ENCODE measurements at places on chromosomes 11 and 22. TPM values are rescaled to one million over a fixed set of nuclear protein-coding genes. Genes with fewer than 3 reads are reported as not detected.

The CNIH2 gene
- total RNA-seq: 0.88 TPM

The MAPK1 gene
- 43.9 TPM for total RNA-seq

The GRM5 gene
- not detected for total RNA-seq

The CHRNA10 gene
- 1.9 TPM for total RNA-seq

The MAPK12 gene
- 22.9 TPM for total RNA-seq

The PEX26 gene
- 11.3 TPM for total RNA-seq

The GRIK4 gene
- total RNA-seq: not detected

The ALDH3B1 gene
- 128 TPM for total RNA-seq

The YDJC gene
- 27.4 TPM for total RNA-seq

The OR10A2 gene
- not detected for total RNA-seq

The KCNK7 gene
- total RNA-seq: 0.22 TPM

The LRRC74B gene
- total RNA-seq: not detected

The RAG2 gene
- total RNA-seq: not detected

The IL10RA gene
- 0.06 TPM for total RNA-seq

The OR4C15 gene
- total RNA-seq: not detected

The MPZL2 gene
- total RNA-seq: 0.20 TPM

The LSP1 gene
- total RNA-seq: 2.7 TPM

The CTSW gene
- total RNA-seq: not detected

The INS gene
- total RNA-seq: not detected

The SERPIND1 gene
- not detected for total RNA-seq

The DPP3 gene
- total RNA-seq: 55.6 TPM

The CRACR2B gene
- total RNA-seq: 4.7 TPM

The WBP2NL gene
- total RNA-seq: not detected

The TMPRSS5 gene
- total RNA-seq: 0.09 TPM

The FOLH1 gene
- total RNA-seq: not detected

The ALX4 gene
- total RNA-seq: 4.0 TPM

The CASP5 gene
- not detected for total RNA-seq

The KCNJ11 gene
- 0.90 TPM for total RNA-seq

The SULT4A1 gene
- total RNA-seq: not detected

The TPCN2 gene
- 9.5 TPM for total RNA-seq

The SLCO2B1 gene
- 3.3 TPM for total RNA-seq

The CRYBB2 gene
- total RNA-seq: not detected

The THRSP gene
- not detected for total RNA-seq

The TBX10 gene
- total RNA-seq: not detected

The SOX10 gene
- not detected for total RNA-seq

All from A549 treated with ZK216348 at 1 μM for 4 hours (cell line).